Erythroblast (primary cell): ENCODE measurements at places on chromosomes 16 and 17.

- no peak for DNase-seq
These were observed 54.8 kb downstream of the RMI2 start for GRCh38 chr16:11400076-11400475.

- DNase-seq = no peak
These were observed 85.3 kb upstream of the LGALS9 start for GRCh38 chr17:27545562-27546229.

GRCh38 chr16:1308977-1309885, at the start of gene UBE2I:
Gene UBE2I, plus strand, starts transcription at chr16:1309636. Its CDS starts 4,395 bp downstream, at chr16:1314031.
- peak; percentile 99 for DNase-seq

GRCh38 chr16:49556249-49556605, 182.6 kb downstream of the C16orf78 start:
- DNase-seq = no peak

DNA sequence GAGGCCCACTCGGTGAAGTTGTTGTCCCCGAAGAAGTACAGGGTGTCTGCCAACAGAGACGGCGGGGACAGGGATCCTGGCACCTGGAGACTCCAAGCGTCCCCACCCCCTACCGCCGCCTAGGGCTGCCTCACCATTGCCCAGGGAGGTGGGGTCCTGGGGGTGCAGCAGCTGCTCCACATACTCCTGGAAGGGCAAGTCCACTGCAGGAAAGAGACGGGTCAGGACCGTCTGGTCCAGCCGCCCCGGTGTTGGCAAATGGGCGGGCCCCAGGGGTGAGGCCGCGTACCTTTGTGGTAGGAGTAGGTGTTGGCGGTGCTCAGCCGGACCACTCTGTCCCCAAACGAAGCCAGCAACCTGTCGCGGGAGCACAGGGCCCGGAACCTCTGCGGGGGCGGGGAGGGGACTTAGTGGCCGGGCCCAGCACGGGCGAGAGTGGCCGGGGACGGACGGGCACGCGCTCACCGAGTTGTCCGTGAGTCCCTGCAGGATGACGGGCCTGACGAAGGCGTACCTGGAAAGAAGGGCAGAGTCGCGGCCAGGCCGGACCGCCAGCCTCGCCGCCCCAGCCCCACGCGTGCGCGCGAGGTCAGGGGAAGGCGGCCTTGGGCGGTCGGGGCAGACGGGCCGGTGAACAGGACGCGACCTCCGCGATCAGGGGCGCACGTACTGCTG, 601 bp downstream of the JMJD8 start:
- DNase-seq = peak; percentile 62

GRCh38 chr17:38663125-38663751, 11.5 kb downstream of the EPOP start:
- DNase-seq = peak; percentile 46

DNA sequence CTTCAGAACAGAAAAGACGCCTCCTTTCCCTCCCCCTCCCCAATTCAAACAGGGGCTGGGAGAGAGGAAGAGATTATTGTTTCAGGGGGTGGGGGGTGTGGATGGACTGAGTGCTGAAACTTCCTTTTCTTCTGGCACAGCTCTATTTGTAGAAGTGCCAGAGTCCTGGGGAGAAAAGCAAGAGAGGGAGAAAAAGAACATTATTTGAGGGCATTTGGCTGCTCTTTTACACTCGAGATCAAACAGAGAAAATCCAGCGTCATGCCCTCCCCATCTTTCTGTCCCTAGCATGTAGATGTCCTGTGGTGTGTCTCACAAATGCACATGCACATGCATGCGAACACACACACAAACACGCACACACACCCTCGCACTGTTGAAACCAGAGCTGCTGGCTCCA, 13.0 kb downstream of the ARL4D start:
- no peak for DNase-seq

GRCh38 chr16:22882981-22883380, 69.0 kb downstream of the HS3ST2 start:
- DNase-seq = no peak
